ENCODE measurements at places on chromosomes 3 and 15.

- DNase-seq, result no peak
Measured at GRCh38 chr3:150314248-150315004, 93.7 kb upstream of the TSC22D2 start.

DNA sequence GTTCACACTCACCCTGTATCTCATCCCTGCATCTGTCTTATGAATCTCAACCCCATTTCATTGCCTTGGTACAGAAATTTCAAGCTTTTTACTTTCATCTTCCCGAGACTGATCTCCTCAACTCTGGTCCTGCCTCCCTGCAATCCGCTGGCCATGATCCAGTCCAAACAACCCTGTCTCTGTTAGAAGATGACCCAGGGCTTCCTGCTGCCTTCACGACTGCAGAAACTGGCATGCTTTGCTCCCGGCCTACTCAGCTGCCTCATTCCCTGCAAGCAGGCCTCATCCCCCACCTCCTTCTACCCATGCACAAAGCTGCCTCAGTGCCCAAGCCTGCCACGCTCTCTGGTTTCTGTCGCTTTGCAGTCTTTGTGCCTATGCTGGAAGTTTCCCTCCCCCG lies 12.4 kb downstream of the HES1 start:
- no peak for DNase-seq

- DNase-seq, result no peak
Measured at GRCh38 chr15:48987142-48987541, 23.4 kb upstream of the SHC4 start.

DNA sequence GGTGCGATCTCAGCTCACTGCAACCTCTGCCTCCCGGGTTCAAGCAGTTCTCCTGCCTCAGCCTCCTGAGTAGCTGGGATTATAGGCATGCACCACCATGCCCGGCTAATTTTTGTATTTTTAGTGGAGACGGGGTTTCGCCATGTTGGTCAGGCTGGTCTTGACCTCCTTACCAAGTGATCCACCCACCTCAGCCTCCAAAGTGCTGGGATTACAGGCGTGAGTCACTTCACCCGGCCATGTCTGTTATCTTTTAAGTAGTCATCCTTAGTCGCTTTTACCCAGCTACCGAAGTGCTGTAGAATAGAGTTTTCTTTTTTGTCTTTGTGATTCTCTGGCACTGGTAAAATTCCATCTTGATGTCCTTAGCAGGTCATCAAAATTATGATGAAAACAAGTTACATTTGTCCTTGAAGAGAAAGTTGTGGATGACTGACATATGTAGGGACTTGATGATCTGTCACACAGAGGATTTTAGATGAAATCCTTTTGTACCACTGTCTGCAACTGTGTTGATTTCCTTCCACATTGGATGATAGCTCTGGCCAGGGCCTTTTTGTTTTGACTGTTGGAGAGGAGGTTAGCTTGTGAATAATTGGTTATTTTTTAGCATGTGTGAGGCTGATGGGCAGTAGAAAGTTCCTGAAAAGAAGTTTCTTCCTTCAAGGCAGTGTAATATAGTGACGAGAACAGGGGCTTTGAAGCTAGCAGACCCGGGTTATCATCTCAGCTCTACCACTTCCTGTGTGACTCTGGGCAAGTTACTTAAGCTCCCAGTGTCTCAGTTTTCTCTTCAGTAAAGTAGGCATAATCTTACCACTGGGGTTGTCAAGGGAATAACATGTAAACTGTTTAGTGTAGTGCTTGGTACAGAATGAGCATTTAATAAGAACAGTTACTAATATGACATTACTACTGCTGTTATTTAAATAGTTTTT lies 18.8 kb downstream of the ATG7 start:
- no peak for DNase-seq

GRCh38 chr3:193165431-193166120 lies 75.4 kb upstream of the PLAAT1 start:
- DNase-seq, result no peak

GRCh38 chr3:62622553-62623174 lies 249.3 kb upstream of the FEZF2 start:
- DNase-seq, result peak; percentile 68

- no peak for DNase-seq
Measured at GRCh38 chr15:57296473-57297162, 79.7 kb upstream of the CGNL1 start.

GRCh38 chr3:191393146-191393545 lies 62.8 kb upstream of the UTS2B start:
- no peak for DNase-seq

- DNase-seq, result no peak
Measured at GRCh38 chr3:66439666-66440344, 61.0 kb downstream of the LRIG1 start.

DNA sequence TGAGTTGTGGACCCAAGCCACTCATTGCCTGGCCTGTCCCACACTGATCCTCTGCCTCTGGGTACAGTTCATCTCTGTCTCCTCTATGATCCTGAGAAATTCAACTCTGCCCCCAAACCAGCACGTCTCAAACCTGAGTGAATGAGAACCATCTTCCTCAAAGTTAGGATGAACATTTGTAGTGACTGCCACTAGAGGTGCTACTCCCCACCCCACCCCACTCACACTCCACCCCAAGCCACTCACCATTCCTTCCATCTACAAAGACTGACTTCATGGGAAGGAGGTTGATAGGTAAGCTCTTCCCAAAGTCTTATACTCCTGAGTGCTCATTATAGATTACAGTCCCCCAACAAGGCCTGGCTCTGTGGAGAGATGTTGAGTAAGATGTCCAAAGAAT lies 43.8 kb downstream of the NEK10 start:
- no peak for DNase-seq

- no peak for DNase-seq
Measured at GRCh38 chr3:144229330-144229729, 257.7 kb downstream of the DIPK2A start.

GRCh38 chr3:143146486-143147274 lies 27.1 kb downstream of the CHST2 start:
- no peak for DNase-seq

DNA sequence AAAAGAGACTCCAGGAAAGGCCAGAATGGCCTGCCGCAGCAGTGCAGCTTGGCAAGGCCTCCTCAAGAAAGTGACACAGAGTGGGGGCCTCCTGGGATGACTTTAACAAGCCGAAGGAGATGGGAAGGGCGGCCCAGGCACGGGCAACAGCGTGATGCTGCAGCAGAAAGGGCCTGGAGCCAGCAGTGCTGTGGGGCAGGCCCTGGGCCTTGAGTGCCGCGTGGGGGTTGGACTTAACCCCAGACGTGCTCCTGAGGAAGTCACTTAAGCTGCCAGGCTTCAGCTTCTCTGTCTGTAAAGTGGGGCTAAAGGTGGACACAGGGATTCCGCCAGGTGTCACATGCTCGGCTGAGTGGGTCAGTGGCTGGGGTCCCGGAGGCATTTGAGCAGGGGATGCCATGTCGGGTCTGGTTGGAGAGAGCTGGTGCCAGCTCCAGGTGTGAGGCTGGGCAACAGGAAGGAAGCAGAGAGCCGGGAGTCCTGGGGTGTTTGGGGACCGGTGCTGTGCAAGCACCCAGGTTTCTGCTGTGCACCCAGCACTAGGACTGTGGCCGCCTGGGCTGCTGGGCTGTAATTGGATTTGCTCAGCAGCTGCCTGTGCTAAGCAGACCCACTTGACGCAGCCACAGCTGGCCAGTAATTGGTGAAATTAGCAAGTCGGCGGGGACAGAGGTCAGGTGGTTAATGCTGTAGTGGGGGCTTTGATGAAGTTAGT lies 7.8 kb downstream of the DNAJB8 start:
- no peak for DNase-seq

DNA sequence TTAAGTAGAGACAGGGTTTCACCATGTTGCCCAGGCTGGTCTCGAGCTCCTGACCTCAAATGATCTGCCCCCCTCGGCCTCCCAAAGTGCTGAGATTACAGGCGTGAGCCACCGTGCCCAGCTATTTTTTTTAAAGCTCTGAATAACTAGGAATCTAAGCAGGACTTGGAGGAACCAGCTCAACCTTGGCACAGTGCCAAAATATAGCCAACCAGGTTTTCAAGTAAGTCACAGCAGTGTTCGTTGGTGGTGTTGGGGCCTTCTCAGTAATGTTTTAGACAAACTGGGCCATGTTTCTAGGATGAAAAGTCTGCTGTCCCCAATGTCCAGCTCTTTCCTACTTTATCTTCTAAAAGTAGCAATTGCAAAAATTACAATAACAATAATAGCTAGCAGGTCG lies 6.4 kb upstream of the ADAM10 start:
- DNase-seq, result no peak

DNA sequence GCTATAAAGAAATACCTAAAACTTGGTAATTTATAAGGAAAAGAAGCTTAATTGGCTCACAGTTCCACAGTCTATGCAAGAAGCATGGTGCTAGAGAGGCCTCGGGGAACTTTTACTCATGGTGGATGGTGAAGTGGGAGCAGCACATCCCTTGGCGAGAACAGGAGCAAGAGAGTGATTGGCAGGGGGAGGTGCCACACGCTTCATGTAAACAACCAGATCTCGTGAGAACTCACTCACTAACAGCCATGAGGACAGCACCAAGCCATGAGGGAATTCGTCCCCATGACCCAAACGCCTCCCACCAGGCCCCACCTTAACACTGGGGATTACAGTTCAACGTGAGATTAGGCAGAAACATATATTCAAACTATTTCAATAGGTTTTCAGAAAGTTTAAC lies 28.0 kb downstream of the GABRB3 start:
- DNase-seq, result no peak

DNA sequence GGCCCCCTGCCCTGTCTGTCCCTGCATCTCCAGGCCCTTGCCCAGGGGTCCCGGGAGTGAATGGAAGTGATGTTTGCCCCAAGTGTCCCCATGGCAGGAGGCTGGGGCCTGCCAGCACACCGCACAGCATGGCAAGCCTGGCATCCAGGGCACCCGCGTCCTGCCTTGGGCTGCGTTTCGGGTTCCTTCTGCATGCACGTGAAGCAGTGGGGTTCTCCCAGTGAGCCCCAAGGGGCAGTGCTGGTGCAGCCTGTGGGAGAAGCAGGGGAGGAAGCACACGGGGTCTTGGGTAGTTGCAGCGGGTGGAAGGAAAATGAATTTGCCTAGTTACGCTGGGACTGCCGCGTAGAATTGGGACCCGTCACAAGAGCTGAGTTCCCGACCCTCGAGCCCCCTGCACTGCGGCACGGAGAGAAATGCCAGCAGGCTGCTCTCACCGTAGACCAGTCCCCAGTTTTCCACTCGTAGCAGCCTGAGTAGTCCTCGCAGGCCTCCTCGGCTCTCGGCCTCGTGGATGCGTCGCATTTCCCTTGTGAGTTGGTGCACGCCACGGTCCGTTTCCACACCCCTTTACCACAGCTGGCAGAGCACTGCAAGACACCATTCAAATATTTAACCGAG lies 259.5 kb upstream of the LYSMD4 start:
- no peak for DNase-seq
